ENCODE measurements at places on chromosomes 2 and 18. TPM values are rescaled to one million over a fixed set of nuclear protein-coding genes. Genes with fewer than 3 reads are reported as not detected.

KCNS3 gene
- total RNA-seq = 61.6 TPM

CLIP4 gene
- 76.8 TPM for total RNA-seq

NABP1 gene
- total RNA-seq = 34.4 TPM

MOGAT1 gene
- total RNA-seq = not detected

IRS1 gene
- total RNA-seq = 22.3 TPM

C2orf66 gene
- total RNA-seq = not detected

IL1F10 gene
- not detected for total RNA-seq

RAD51AP2 gene
- 0.16 TPM for total RNA-seq

OTOS gene
- not detected for total RNA-seq

SLC23A3 gene
- total RNA-seq = 3.4 TPM

SERPINB3 gene
- total RNA-seq = not detected

GAREM1 gene
- total RNA-seq = 13.4 TPM

UGT1A9 gene
- total RNA-seq = not detected

GALR1 gene
- total RNA-seq = not detected

DNAH7 gene
- total RNA-seq = 10.5 TPM

- no peak for DNase-seq
Observed at GRCh38 chr2:113164930-113165585, 8.7 kb upstream of the PSD4 start.

- no peak for DNase-seq
Observed at GRCh38 chr2:41580806-41581205, 467.0 kb upstream of the PKDCC start.

DNA sequence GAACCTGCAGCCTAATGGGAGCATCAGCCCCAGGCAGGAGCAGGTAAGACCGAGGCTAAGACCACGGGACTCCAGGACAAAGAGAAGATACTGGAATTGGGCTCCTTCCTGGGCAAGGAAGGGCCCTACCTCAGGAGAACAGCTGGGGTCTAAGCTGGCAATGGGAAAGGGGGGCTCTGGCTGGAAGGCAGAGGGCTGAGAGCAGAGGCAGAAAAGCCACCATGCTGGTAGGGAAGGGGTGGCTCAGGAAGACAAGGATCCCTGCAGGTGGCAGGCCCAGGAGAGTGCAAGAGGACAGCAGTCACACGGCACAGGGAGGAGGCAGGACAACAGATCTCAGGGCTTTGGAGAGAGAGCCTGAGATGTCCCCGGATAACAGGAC is 203.5 kb downstream of the NDUFA10 start:
- no peak for DNase-seq

DNA sequence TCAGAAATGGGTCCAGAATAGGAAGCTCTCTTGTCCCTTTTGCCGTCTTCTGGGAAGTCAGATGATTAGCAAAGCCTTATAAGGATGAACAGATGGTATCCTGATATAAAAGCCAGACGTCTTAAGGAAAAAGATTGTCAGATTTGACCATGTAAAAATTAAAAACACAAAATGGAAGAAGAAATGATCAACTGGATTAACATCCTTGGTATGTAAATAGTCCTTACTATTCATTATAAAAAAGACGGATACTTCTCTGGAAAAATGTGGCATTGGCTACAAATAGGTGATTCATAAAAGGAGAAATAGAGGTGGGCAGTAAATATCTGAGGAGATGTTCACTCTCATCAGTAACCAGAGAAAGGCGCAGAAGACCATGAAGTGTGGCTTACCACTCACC is 33.7 kb upstream of the SCLY start:
- no peak for DNase-seq

- no peak for DNase-seq
Observed at GRCh38 chr2:145055651-145056050, 535.7 kb upstream of the ZEB2 start.

- DNase-seq = no peak
Observed at GRCh38 chr2:221451862-221452788, 120.0 kb downstream of the EPHA4 start.

GRCh38 chr2:208033701-208034502 is 8.6 kb upstream of the PLEKHM3 start:
- DNase-seq = no peak

DNA sequence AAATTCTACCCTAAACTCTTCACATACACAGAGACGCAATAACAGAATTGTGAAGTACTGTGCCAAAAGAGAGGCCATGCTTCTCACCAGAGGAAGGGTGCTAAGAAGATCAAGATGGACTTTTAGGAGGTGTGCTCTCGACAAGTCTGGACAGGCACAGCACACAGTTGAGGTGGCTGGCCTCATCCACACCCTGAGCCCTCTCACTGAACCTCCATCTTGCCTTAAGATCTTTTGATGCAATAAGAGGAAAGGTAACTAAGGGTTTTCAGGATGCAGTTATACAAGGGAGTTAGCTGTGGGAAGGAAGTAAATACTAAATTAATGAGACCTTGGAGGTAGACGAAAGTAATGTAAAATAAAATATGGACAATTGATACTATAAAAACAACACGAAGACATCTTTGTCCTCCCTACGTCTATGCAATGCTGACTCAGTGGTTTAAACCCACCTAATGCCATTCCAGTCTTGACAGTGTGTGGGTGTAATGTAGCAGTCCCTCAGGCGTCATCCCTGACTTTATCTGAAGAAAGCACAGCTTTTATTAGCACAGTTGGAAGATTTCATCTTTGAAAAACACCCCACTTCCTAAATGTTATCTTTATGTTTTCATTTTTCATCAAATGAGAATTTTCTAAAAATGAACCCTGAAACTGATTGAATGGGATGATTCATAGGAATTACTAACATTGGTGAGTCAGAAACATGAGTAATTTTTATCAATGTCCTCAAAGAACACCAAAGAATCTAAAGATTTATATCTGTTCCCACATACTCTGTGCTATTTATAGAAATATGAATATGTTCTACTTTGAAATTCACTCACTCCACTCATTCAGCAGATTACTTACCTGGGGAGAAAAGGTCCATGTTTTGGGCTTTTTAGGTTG is 34.0 kb upstream of the MALL start:
- no peak for DNase-seq

DNA sequence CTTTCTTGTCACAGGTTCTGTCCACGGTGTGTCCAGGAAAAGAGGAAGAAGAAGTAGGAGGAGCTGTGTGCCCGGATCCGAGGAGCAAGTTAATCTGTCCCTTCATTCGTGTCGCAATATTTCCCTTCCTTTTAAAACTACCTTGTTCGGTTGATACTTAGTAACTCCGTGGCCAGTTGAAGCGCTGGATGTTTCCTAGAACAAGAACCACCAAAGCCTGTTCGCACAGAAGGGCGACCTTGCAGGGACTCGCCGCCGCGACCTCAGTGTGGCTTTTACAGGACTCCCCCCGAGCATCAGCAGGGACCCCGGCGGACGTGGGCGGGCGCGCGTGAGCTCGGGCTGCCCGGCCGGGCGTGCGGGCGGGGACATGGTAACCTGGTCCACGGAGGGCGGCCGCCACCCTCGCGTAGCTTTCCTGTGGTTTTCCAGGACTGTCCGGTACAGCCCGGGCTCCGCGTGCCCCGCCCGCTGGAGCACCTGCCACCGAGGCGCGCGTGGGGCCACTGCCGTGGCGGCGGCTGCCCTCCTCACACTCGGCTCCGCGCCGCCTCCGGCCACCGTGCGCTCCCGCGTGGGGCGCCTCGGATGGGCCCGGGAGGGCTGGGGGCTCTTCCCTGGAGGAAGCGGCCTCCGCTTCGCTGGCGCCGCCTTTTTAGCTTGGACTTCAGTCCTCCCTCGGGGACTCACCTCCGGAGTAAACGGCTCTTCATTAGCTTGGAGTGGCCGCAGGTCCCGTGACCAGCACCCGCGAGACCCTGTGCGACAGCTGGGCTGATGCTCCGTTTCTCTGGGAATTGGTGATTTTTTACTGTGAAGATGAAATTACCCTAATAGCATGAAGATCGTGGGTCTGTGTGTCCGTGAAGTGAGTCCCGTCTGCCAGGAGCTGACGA is 9.2 kb upstream of the D2HGDH start:
- no peak for DNase-seq

DNA sequence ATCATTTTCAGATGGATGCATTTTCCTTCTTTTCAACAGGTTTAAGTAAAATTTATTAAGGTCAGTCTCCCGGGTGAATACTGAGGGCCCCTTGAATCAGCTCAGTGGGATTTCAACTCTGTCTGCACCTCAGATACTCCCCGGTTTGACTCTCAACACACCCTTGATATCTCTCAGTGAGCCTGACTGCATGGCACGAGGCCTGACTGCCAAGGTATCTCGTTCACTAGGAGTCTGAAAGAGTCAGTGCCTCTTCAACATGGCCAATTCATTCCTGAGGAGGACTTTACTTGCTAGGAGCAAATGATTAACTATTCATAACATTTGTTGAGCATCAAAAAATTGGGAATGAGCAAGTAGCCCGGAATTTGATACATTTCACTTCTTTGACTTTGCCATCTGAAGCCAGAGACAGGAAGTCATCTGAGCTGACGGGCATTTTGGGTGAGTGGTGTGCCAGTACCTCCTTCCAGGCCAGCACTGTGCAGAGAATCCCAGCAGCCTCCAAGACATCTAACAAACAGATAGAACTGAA is 81.0 kb downstream of the VAPA start:
- no peak for DNase-seq

DNA sequence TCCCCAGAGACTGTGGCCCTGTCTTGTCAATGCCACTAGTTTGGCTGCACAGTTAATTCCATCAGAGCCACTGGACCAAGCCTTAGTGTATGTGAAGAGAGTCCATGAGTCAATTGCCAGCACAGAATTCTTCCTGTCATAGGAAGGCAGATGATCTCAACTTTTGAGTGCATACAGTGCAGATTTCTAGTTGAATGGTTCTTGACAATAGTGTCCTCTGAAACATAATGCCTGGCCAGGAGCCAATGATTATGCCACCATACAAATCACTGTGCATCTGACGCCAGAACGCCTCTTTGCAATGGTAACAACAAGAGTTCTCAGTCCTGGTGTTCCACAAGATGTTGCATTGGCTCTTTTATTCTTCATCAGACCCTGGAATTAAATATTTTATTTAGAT is 7.1 kb downstream of the NEUROD1 start:
- DNase-seq = no peak

DNA sequence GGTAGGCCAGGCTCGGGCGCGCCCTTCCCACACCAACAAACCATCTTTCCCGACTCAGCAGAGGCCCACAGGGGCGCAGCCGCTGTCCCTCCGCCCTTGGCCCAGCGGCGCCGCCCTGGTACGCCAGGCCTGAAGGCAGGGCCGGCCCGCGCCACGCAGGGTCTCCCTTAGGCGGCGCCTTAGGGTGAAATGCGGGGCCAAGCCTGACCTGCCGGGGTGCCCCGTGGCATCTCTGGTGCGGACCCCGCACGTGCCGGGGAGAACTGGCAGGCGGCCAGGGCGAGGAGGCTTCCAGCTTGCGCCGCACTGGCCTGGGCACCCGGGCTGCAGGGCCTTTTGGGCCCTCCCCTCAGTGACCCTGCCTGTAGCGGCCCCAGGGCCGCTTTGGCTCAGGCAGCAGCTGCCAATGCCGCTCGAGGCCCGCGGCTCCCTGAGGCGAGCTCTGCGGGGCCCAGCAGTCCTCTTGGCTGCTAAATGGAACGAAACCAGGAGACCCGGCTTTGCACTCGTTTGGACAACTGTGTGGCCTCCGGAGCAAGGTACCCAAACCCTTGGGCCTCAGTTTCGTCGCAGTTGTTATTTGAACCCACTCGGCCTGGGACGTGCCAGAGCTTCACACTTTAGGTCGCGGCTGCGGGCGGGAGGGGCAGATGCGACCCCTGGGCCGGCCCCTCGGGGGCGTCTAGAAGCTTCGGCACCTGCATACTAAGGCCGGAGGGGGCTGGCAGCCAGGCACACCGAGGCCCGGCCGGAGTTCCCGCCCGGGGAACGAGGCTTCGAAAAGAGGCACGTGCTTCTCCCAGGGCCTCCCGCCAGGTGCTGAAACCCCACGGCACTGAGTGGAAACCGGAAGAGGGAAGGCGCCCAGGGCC is 8.5 kb downstream of the OTX1 start:
- no peak for DNase-seq

DNA sequence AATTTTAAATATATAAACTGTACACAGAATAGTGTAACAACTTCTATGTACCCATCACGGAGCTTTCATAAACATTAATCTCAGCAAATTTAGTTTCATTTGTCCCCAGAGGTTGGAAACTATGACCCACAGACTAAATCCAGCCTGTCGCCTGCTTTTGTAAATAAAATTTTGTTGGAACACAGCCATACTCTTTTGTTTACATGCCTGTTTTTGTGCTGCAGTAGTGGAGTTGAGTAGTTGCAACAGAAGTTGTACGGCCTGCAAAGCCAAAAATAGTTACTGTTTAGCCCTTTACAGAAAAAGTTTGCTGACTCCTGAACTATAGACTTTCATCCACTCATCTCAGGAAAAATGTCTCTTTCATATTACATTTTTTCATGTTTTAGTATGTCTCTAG is 39.8 kb downstream of the RBM45 start:
- no peak for DNase-seq

- no peak for DNase-seq
Observed at GRCh38 chr2:70923378-70924015, 12.2 kb upstream of the ATP6V1B1 start.

- no peak for DNase-seq
Observed at GRCh38 chr2:46445556-46445955, 33.8 kb upstream of the TMEM247 start.

DNA sequence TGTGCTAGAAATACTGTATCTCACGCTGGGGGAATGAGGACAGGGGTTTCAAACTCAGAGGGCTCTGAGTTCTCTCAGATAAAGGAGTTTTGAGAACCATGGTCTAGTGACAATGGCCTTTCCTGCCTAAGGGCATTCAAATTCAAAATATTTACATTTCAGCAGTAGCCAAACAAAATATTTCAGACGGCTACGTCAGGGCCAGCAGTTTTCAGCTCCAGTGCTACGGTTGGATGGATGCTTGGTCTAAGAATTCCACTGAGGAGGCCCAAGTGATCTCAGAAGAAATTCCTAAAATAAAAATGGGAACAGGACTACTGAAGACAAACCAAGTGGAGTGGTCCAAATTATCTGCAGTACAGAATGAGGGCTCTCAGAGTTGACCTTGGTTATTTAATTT is 41.1 kb upstream of the SCG2 start:
- DNase-seq = no peak

GRCh38 chr2:222897898-222898297 is 37.1 kb downstream of the ACSL3 start:
- DNase-seq = no peak

GRCh38 chr2:197236816-197237215 is 73.8 kb downstream of the ANKRD44 start:
- DNase-seq = no peak

GRCh38 chr2:33160191-33160590 is 213.4 kb downstream of the LTBP1 start:
- no peak for DNase-seq

- DNase-seq = no peak
Observed at GRCh38 chr2:173424886-173425285, 70.2 kb downstream of the CDCA7 start.

- DNase-seq = no peak
Observed at GRCh38 chr2:222827417-222827816, 33.4 kb upstream of the ACSL3 start.
